ENCODE measurements at places on chromosomes 2 and 18. TPM values are rescaled to one million over a fixed set of nuclear protein-coding genes. Genes with fewer than 3 reads are reported as not detected.

DNA sequence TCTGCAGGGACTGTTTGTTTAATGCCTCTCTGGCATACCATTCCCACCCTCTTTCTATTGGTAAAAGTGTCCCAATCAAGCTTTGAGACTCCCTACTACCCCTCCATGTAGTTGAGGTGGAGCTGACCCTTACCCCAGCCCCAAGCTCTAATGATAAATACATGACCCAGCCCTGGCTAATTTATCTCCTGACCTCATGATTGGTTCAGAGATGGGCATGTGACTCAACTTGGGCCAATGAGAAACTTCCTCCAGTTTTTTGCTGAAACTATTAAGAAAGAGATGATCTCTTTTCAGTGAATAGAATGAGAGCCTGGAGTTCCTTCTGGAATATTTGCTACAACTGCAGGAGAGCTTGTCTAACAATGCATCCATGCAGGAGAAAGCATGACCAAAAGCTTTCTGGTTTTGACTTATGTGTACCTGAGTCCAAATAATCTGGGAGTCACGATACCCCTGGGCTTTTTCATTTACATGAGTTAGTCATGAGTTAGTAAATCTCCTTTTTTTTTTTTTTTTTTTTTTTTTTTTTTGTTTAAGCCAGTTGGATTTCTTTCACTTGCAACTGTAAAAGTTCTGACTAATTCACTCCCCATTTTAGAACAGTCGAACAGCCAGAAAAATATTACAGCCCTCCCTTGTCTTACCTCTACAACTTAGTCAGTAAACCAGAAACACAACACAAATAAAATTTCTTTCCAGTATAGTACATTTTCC lies 66.5 kb upstream of the TLK1 start:
- no peak for DNase-seq

Gene COL4A3
- 0.03 TPM for polyA plus RNA-seq

Gene DPP4
- 4.3 TPM for polyA plus RNA-seq

- DNase-seq: no peak
Observed at GRCh38 chr2:105800036-105800713, 55.5 kb downstream of the NCK2 start.

- DNase-seq: no peak
Observed at GRCh38 chr2:118044103-118044716, 30.3 kb upstream of the CCDC93 start.

Gene DCDC2C
- 0.46 TPM for polyA plus RNA-seq

Gene CPO
- 0.37 TPM for polyA plus RNA-seq

- peak; percentile 24 for DNase-seq
Observed at GRCh38 chr2:161946489-161947107, 127.4 kb downstream of the DPP4 start.

GRCh38 chr2:15472133-15472532 lies 89.0 kb downstream of the NBAS start:
- no peak for DNase-seq

DNA sequence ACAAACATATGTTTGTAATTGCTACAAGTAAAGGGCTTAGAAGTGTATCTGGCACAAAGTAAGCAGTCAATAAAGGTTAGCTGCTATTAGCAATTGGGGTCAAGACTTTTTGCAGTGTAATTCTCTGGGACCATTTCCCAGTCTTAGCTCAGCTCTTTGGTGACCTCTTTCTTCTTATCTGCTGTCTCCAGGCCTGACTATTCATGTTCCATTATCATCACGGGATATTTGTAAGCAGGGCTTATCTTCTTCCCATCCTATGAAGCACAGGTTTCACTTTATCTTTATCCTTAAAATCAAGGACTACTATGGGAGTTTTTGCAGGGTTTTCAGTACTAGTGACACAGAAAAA lies 131.7 kb downstream of the DOCK10 start:
- DNase-seq: no peak

GRCh38 chr2:191202881-191203397 lies 42.3 kb upstream of the MYO1B start:
- DNase-seq: peak; percentile 41

Gene HEATR5B
- 14.3 TPM for polyA plus RNA-seq

DNA sequence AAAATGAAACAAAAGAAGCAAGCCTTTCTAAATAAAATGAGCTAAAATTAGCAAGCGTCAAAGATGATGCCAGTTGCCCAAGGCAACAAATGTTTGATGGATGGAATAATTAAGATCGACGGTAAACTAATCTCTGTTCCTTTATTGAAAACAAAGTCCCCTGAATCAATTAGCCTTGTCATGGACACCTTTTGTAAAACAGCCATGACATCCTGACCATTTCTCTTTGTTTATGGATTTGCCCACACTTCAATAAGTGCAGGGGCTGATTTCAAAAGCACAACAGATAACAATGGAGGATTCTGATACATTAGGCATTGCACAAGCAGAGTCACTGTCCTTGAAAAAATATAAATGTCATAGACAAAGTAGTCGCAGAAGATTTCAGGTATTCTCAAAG lies 160.1 kb upstream of the HNRNPA3 start:
- no peak for DNase-seq

DNA sequence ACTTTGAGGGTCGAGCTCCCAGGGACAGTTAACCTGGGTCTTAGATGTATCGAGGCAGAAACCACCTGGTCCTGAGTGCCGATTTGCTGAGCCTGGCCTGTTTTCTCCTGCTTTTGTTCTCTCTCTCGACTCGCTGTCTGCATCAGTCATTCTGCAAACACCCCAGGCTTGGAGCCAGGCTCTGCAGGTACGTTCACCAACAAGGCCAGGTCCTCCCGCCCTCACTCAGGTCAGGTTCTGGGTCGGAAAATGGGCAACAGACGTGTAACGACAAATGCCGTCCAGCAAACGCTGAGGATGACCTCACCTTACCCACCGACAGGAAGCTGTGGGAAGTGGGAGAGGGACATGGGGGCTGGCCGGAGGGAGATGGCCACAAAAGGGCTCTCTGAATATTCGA lies 57.7 kb upstream of the PXDN start:
- no peak for DNase-seq

DNA sequence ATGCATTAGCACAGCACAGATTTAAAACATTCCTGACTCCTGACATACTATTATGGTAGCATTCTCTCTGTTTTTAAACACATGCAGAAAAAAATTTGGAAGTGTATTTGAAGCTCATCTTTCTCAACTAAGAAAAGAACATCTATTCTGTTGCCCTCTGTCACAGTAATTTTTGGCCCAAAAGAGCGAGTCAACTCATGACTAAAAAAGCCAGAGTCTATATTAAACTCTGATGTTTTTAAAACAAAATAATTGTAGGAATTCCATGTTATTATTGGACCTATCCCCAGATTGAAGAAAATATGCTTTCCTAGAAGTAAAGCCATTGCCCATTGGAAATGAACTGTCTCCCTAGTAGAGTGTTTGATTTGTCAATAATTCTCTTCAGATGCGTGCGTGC lies 96.7 kb downstream of the CRIM1 start:
- DNase-seq: no peak

- DNase-seq: no peak
Observed at GRCh38 chr18:77015771-77016710, 116.5 kb downstream of the MBP start.

Gene INPP5D
- 8.9 TPM for polyA plus RNA-seq

GRCh38 chr2:211055438-211055837 lies 499.0 kb downstream of the CPS1 start:
- no peak for DNase-seq

GRCh38 chr18:23703987-23704384 lies 14.7 kb downstream of the LAMA3 start:
- no peak for DNase-seq

- peak; percentile 52 for DNase-seq
Observed at GRCh38 chr18:49858309-49859020, 45.1 kb upstream of the ACAA2 start.

GRCh38 chr2:128554151-128554769 lies 235.6 kb upstream of the HS6ST1 start:
- DNase-seq: no peak

Gene ACVR1C
- polyA plus RNA-seq: 0.19 TPM

Gene IL1RL1
- 0.41 TPM for polyA plus RNA-seq

Gene CCDC74B
- 0.62 TPM for polyA plus RNA-seq

- no peak for DNase-seq
Observed at GRCh38 chr2:23709311-23709710, 217.6 kb downstream of the ATAD2B start.

DNA sequence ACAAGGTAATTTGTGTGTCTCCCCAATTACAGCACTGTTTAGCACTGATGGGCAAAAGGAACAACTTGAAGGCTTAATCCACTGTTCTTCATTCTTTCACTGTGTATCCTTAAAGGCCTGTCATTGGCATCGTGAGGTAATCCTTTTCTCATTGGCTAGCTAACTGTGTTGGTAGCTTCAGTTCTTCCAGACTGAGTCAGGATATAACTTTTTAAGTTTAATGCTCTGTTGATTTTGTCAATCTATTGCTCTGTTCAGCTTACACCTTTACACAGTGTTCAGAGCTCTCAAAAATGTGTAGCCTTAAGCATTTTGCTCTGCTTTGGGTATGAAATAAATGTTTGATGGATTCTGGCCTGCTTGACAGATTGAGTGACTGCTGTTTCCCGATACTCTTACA lies 148.2 kb downstream of the KIAA1328 start:
- DNase-seq: no peak

DNA sequence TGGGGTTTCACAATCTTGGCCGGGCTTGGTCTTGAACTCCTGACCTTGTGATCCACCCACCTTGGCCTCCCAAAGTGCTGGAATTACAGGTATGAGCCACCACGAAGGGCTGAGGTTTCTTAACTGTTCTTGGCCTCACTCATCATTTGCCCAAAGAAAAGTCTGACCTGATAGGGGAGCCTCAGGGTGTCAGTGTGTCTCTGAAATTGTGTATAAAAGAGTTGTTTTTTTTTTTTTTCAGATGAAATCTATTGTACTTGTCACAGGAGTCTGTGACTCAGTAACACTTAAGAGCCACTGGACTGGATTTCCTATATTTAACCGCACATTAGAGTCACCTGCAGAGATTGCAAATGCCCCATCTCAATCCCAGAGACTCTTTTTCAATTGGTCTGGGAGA lies 16.9 kb downstream of the PMAIP1 start:
- DNase-seq: no peak

DNA sequence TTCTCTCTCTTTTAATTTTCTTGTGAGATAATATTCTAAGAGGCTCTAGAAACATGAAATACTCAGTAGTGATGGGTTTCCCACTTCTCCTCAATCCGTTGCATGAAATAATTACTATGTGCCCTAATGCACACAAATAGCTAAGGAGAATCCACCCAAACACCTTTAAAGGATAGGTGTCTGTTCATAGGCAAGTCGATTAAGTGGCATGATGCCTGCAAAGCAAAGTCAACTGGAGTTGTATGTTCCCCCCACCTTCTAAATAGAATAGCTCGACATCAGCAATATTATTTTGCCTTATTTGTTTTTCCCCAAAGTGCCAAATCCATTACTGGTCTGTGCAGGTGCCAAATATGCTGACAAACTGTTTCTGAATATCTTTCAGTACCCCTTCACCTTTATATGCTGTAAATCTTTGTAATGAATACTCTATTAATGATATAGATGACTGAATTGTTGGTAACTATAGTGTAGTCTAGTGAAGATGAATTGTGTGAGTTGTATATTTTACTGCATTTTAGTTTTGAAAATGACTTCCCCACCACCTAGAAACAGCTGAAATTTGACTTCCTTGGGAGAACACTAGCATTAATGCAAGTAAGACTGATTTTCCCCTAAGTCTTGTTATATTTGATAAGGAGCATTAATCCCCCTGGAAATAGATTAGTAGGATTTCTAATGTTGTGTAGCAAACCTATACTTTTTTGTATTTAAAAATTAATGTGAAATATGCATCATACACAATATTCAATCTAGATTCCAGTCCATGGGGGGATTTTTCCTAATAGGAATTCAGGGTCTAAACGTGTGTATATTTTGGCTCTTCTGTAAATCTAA lies 9.0 kb downstream of the TBR1 start:
- no peak for DNase-seq

DNA sequence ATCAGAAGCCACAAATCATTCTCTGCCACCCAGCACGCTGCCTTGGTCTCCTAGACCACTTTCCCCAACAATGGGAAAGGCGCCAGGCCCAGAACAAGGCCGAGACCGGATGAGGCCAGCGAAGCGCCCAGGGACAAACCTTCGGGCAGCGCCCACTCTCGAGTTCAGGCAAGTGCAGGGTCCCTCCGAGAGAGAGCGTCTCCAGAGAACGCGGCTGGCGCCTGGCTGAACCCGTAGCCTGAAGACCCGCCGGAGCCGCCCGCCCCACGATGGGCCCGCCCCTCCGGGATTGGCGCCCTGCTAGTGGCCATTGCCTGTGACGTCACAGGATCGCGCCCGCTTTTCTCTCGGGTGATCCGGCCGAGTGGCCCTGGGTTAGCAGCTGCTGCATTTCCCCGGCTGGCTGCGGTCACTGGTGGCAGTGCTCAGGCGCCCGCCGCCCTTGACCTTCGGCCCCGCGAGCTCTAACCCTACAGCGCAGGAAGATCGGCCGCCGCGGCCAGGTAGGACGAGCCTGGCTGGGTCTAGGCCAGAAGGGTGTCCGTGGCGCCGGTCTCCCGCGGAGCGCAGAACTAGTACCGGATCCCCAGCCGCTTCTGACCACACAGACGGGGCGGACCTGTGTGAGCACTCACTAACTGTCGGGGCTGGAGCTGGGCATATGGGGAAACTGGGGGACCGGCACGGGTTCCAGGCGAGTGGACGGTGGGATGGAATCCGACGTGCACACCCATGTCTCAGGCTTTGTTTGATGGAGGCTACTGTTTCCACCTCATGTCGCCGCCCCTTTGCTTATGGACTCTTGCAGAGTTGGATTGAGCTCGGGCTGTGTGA lies at the start of gene FAHD2A:
TSS of gene FAHD2A (plus strand) at position 339 of the 834 bp plus-strand sequence. CDS start 2,851 bp downstream, outside the sequence.
- peak; percentile 94 for DNase-seq

GRCh38 chr2:240585101-240585500 lies 1.4 kb upstream of the CAPN10 start:
- no peak for DNase-seq

Gene SCN3A
- polyA plus RNA-seq: 0.45 TPM

- no peak for DNase-seq
Observed at GRCh38 chr2:235291461-235291860, 202.4 kb upstream of the AGAP1 start.

DNA sequence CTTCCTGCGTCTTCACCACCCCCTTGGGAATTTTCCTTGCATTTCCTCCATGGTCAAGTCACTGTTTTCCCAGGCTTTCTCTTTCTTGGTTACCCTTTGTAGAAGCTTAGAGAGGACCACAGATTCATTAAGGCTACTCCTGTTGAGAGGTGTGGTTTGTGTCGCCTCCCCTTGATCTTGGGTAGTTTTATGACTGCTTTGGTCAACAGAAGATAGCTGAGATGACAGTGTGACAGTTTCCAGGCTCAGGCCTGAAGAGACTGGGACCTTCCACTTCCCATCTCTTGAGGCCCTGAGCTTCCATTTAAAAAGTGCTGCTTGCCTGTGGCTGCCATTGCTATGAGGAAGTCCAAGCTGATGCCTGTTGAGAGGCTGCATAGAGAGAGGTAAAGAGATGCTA lies 5.4 kb downstream of the ACOXL start:
- no peak for DNase-seq

DNA sequence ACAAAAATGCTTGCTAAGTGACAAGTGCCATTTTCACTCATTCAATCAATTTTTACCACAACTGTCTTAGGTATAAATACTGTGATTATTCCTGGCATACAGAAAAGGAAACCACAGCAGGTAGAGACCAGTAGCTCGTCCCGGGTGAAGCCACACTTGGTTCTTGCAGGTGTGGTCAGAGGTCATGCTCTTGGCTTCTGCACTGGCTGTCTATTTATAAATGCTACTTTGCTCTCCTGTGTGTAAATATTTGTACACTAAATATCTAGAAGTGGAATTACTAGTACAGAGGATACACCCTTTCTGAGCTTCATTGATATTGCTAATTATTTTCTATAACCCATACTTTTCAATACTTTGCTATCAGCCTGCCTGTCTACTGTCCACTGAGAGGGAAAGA lies 284.6 kb downstream of the MYT1L start:
- no peak for DNase-seq

- DNase-seq: no peak
Observed at GRCh38 chr18:45197526-45197970, 417.7 kb upstream of the SLC14A2 start.
